Spleen (tissue), 13 donors: ENCODE measurements at places on chromosomes 5 and 9. TPM values are rescaled to one million over a fixed set of nuclear protein-coding genes. Genes with fewer than 3 reads are reported as not detected.

- DNase-seq: no peak
Observed at GRCh38 chr5:114327474-114327873, 34.4 kb upstream of the KCNN2 start.

Gene PLEKHG4B
- 0.51 TPM for total RNA-seq

GRCh38 chr5:80225934-80226326, 29.9 kb downstream of the SERINC5 start:
- DNase-seq: no peak

DNA sequence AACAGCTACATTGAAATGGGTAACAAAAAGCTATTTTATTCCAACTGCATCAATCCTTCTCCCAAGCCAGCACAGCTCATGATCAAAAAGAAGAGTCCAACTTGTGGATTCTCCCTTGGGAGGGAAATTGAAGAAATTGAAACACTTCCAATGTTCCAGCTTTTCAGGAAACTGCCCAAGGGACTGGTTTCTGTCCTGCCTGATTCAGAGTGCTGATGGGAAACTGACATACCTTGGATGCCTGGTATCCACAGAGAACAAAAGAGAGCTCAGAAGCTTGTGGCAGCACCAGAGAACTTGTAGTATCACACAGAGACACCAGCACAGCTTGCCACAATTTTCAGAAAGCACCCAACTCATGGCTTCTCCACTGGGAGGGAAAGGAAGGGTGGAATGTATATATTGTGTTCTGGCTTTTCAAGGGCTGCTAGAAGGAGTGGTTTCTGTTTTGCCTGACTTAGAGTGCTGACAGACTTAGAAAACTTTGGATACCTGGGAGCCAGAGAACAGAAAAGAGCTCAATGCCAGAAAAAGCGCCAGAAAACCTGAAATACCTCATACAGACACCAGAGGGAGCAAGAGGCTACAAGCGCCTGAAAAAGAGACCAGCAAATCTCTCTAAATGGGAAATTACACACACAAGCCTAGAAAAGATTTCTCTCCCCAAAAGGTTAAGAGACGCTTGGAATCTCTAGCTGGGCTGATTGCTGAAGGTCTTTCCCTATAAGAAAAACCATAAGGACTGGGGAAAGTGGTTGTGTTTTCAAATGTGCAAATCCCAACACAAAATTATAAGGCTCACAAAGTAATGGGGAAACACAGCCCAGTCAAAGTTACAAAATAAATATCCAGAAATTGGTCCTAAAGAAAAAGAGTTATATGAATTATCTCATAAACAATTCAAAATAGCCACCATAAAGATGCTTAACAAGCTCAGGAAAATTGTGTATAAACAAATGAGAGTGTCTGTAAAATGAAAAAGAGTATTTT, 178.8 kb downstream of the SPOCK1 start:
- DNase-seq: no peak

Gene SLC46A2
- 5.8 TPM for total RNA-seq

DNA sequence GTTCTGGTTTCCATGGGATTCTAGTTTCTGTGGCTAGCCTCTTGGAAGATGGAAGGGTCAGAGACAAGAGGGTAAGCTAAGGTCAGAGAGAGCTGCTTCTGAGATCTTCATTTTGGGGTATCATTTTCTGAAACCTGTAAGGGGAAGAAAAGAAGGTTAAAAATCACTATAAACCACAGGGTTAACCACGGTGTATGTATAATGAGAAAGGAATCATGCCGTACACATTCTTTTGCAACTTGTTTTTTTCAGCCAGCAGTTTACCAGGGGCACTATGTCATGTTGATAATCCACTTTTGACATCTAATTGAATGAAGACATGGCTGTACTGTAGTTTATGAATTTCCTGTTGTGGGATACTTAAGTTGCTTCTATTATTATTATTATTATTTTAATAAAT, 164.4 kb downstream of the FOCAD start:
- no peak for DNase-seq

GRCh38 chr5:90930756-90931431, 372.3 kb downstream of the ADGRV1 start:
- no peak for DNase-seq
